Activated CD8-positive, alpha-beta memory T cell treated with anti-CD3 and anti-CD28 coated beads for 1 hour (primary cell): ENCODE measurements at places on chromosomes 2 and 18.

- no peak for DNase-seq
Measured at GRCh38 chr18:39259736-39260135, 1694.1 kb upstream of the CELF4 start.

- DNase-seq, result no peak
Measured at GRCh38 chr2:97677480-97677879, 8.0 kb downstream of the C2orf92 start.

- no peak for DNase-seq
Measured at GRCh38 chr2:20072436-20073158, 21.2 kb upstream of the LAPTM4A start.

GRCh38 chr2:190809139-190809764 lies 71.4 kb upstream of the GLS start:
- DNase-seq, result no peak

DNA sequence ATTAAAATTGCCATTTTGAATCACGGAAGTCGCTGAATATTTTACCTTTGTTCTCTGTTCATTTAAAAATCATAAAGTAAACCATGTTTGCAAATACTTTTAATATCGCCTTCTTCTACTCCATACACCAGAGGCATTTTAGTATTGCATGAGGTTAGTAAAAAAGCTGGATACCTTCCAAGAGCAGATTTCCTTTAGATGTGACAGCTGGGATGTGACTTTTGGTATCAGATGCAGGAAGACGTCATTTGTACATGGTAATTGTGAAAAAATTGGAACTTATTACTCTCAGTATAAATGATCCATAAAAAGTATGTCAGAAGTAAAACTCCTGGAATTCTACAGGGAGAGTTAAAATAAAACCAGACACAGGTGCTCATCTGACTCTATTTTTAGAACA lies 89.5 kb downstream of the SLC4A10 start:
- no peak for DNase-seq

GRCh38 chr18:59898093-59898492 lies 1.7 kb upstream of the PMAIP1 start:
- DNase-seq, result no peak

DNA sequence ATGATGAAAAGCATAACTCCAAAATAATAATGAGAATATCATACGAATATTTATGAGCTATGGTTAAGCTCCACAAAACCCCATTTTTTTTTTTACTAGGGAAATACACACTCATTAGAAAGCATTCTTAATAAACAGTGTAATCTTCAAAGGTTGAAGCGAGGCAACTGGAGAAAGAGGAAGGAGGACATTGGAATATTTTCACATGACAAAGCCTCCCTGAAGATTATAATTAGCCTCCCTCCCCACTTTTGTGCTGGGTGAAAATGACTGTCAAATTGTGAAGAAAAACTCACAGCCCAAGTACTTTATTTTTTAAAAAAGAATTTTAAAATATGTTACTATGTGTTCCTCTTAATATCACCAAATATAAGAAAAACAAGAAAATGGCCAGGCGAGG lies 64.1 kb upstream of the NFU1 start:
- no peak for DNase-seq

DNA sequence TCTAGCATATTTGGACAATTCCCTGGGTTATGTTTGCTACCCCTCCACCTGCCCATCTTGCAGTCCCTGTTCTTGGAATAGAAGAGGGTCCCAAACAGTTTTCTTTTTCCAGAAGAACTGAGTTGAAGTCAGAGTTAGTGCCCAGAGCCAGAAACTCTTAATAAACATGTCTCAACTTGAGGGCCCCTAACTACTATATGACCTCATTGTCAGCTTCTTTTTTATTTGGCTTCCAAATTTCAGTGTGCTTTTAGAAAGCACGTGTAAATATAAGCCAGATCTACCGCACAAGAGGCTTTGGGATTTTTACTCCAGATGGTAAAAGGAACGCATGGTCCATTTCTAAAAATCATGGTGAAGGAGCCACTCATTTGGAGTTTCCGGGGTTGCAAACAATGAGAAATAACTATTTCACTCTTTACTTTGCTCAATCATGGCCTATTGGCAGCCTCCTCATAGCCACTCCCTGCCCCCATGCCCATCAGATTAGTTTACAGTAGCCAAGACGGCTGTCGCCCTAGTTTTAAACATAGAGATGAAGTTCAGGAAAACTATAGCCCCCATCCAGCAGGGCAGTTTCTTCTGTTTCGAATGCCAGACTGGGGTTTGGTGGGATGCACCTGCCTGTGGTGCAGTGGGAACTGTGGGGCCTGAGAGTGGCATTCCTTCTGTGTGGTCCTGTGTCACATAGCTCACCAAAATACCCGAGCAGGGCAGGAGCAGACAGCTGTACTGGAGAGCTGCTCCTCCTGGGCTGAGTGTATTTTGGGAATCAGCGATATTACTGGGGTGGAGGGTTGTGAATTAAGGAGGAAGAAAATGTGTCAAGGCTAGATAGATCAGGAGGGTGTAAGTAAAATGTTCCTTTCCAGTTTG lies 1.7 kb downstream of the MAPRE3 start:
- no peak for DNase-seq

- no peak for DNase-seq
Measured at GRCh38 chr18:48994044-48994651, 43.4 kb upstream of the SMAD7 start.

DNA sequence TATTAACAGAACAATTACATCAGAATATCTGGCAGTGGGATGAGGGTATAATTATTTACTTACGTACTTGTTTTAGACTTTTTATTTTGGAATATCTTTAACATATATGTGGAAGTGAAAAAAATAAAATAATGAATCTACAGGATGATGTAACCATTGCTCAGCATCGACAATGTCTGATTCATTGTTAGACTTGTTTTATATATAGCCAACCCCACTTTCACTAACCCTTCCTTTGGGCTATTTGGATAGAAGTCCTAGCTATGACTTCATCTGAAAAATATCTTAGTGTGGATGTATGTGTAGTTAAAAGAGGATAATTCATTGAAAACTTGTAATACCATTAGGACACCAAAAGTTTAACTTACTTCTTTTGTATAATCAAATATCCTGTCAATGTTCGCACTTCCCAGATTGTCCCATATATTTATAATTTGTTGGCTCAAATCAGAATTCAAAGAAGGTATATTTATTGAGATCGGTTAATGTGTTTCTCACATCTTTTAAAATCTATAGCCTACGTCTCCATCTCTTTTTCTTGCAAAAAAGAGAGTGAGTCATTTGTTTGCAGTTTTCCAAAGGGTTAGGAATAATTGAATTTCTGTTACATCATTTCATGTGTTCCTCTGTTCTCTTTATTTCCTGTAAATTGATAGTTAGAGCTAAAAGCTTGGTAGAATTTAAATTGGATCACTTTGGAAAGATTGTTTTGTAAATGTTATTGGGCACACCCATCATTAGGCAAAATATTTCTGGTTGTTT lies 506.1 kb upstream of the FAM98A start:
- no peak for DNase-seq

- DNase-seq, result no peak
Measured at GRCh38 chr18:75183973-75184493, 24.9 kb downstream of the PTGR3 start.

GRCh38 chr2:181165199-181165868 lies 184.9 kb downstream of the UBE2E3 start:
- DNase-seq, result no peak

DNA sequence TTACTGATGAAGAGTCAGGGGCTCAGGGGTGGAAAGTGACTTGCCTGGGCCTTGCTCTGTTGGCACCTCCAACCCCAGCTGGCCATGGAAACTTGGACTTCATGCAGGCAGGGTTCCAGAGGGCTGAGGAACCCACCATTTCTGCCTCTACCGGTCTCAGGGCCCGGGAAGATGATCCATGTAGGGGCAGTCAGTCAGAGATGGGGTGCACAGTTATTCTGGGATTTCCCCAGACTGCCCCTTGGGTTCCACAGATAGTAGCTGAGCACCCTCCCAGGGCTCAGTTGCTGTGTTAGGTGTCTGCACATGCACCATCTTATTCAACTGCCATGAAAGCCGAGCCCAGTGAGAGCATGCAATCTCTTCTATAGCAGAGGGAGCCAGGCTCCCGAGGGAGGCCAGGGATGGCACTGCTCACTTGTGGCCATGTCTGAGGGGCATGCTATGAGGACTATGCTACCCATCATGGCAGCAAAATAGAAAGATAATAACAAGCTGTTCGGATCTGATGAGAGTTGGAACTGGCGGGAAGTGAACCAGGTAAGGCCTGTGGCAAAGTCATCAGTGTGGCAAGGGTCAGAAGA lies 37.3 kb downstream of the RHOB start:
- no peak for DNase-seq

- DNase-seq, result no peak
Measured at GRCh38 chr2:147040298-147041120, 804.3 kb upstream of the ACVR2A start.

DNA sequence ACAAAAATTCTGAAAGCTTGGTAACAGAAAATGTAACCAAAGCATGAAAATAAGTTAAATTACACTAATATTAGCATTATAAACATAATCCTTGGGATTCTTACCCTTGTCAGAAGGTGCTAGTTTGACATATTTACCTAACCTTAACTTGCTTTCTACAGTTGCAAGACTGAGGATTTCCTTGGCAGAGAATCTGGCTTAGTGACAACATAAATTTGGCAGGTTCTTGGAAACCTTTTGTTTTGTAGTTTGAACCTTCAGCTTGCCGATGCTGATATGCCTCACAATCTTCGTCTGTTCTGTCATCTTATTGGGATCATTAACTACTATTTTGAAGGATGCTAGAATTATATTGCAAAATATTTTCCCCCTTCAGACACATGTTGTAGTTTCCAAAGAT lies 3.4 kb downstream of the XIRP2 start:
- no peak for DNase-seq

DNA sequence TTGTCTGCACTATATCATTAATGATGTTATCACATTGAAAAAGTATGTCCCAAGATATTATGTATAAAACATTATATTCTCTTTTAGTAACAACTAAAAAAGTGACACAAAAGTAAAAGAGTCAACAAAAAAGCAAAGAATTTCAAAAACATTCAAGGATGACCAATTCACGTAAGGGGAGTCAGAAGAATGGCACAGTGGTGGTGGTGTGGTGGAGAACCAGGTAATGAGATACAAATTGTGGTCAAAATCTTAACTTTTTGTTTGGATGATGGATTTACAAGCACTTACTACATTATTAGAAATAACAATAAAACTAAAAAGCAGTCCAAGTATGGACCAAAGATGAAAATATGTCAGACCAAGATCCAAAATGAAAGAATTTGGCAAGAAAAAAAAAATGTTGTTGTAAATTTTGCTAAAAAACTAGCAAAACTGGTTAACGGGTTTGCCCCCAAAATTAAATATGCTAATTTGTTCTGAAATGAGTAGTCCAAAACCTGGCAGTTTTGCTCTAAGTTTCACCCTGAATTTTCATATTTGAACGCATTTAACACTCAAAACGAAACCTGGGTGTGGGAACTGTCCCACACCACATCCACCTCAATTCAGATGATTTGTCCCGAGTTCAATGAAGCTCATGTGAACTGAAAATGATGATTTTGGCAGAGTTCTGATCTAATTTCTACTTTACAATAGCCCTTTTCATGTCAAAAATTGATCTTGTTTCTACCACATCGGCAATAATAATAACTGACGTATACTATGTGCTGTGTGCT lies 135.8 kb downstream of the IKZF2 start:
- DNase-seq, result no peak

GRCh38 chr2:207437524-207438143 lies 92.1 kb upstream of the CREB1 start:
- DNase-seq, result no peak

GRCh38 chr2:238726670-238727584 lies 121.0 kb upstream of the TWIST2 start:
- DNase-seq, result no peak

GRCh38 chr18:12637393-12637792 lies 20.5 kb downstream of the SPIRE1 start:
- DNase-seq, result no peak

GRCh38 chr18:50073319-50073718 lies 121.6 kb downstream of the MYO5B start:
- DNase-seq, result no peak

- no peak for DNase-seq
Measured at GRCh38 chr2:61920548-61920947, 15.1 kb downstream of the COMMD1 start.

DNA sequence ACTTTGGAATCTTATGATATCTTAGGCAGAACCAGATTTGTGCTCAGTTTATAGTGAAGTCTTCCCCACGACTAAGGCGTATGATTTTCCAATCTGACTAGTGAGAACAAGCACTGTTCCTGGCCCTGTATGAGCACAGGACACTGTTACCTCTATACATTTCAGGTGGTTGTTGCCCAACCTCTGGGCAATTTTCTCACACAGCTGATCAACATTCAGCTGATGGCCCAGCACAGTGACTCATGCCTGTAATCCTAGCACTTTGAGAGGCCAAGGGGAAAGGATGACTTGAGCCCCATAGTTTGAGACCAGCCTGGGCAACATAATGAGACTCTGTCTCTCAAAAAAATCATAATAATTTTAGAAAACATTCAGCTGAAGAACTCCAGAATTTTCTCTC lies 119.5 kb downstream of the ASXL3 start:
- no peak for DNase-seq

- DNase-seq, result no peak
Measured at GRCh38 chr2:72757177-72757775, 68.6 kb downstream of the EXOC6B start.

- no peak for DNase-seq
Measured at GRCh38 chr2:235745597-235745996, 251.8 kb downstream of the AGAP1 start.

DNA sequence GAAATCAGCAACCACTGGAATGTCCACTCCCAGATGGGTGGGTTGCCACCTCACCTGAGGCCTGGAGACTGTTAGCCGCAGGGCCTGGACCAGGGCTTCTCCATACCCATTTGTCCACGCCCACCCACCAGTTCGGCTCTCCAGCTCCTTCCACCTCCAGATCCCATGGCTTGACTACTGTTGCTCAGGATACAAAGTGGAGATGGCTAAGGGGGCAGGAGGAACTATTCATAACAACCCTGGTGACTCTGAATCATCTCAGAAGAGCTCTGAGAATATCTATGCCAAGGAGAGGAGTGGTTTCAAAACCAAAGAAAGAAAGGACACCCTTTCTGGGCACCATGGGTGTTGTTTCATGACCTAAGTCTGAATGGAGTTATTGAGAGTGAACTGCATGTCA lies 145.8 kb downstream of the LAMA3 start:
- no peak for DNase-seq

- no peak for DNase-seq
Measured at GRCh38 chr18:46677611-46678010, 20.6 kb upstream of the LOXHD1 start.

GRCh38 chr2:98483257-98483861 lies 38.7 kb downstream of the INPP4A start:
- no peak for DNase-seq

GRCh38 chr2:84894758-84895520 lies 10.5 kb upstream of the TMSB10 start:
- no peak for DNase-seq

- no peak for DNase-seq
Measured at GRCh38 chr2:69242651-69243051, 144.4 kb downstream of the GFPT1 start.

DNA sequence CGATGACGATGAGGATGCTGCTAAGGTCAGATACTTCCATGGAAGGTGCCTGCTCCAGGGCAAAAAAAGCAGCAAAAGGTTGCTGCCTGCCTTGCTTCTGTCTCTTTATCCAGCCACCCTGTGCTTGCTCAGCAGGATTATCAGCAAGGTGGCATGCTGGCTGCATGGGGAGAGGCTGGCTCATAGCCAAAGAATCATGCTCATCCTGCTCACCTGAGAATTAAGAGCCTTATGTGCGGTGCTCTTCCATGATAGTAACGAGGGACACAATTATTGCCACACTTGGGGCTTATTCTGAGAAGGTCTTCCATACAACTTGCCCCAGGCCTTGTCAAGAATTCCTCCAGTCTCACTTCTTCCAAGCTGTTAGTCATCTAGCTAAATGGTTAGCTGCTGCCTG lies 60.4 kb upstream of the SEC11C start:
- DNase-seq, result no peak
